ENCODE measurements at places on chromosomes 3 and 15.
A peak's percentile ranks its signal among the peaks of the same experiment; 100 is the strongest.

- no peak for DNase-seq
Observed at GRCh38 chr3:189570916-189571315, 60.3 kb upstream of the TP63 start.

DNA sequence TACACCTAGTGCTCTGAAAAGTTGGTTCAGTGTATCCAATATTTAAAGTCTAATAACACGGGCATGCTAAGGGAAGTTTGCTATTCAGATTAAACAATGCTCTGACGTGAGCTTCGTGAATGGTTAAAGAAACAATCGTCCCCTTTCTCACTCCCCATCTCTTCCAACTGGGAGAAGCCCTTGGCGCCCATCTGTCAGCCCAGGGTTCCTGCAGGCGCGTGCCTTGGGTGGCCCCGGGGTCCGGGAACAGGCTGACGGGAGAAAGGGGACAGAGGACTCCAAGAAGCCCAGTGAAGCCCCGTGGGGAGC lies 413 bp downstream of the SEC22C start:
- no peak for DNase-seq

DNA sequence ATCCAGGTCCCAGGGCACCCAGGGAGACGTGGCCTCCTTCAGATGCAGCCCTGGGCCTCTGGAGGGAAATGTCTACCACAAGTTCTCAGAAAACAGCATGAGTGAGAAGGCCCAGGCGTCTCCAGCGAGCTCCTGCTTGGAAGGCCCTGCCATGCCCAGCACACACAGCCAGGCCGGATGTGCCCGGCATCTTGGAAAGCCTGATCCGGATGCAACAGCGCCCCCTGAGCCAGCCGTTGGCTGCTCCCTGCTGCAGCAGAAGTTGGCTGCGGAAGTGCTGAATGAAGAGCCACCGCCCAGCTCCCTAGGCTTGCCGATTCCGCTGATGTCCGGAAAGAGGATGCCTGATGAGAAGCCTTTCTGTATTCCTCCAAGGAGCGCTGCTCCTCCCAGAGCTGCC lies 856 bp downstream of the NPAP1 start:
- DNase-seq = no peak

DNA sequence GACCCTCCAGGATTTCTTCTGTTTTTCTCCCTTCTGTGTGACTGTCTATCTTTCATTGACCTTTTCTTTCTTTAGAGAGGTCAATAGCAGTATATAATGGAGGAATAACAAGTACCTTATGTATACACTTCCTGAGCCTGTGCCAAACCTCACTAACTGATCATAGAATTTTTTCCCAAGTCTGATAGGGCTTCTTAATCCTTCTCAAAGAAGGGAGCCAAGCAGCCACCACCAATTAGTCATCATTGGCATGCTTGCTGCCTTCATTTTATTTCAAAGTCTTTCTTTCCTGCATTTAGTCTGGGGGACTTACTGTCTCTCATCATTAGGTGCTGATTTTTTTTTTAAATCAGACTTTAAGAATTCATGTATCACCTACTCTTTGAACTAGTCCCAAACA lies 327.0 kb downstream of the FEZF2 start:
- DNase-seq = no peak

DNA sequence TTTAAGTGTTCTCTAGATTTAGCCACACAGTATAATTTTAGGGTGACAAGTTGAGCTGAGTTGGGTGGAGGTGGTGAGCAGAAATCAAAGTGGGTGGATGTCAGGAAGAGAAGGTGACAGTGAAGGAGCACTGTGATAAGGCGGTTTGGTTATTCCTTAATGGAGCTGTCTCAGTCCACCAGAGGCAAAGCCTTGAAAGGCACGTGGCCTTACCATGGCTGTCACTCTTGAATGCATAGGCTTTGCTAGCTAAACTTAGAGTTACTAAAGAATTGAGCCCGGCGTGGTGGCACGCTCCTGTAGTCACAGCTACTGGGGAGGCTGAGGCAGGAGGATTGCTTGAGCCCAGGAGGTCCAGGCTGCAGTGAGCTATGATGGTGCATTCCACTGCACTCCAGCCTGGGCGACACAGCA lies 560 bp upstream of the TTLL13 start:
- no peak for DNase-seq

DNA sequence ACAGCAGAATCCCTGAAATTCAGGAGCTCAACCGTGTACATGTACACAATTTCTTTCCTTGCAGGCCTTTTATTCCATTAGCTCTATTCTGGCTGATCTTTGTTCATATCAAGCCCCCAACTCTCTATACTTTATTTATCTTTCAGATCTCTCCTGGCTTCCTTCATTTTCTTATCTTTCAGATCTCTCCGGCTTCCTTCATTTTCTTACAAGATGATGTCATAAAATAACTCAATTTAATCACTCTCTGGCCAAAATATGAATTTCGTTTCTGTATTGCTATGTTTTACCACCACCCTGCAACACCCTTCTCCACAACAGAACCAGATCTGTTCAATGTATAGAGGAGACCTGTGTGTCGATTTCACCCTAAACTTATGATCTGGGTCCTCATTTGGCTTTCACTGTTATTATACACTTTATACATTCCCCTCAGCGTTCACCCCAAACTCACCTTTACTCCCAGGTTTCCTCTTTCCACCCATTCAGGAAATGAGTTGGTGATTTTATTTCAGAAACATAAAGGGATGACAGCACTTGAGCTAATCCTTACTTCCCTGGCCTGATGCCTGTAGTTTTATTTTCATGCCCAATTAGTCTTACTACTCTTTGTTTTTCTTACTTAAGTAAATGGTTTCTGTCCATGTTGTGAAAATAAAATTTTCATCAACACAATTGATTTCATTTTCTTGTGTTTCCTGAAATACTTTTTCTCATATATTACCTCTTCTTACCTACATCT lies 195.5 kb downstream of the BCHE start:
- DNase-seq = no peak

- no peak for DNase-seq
Observed at GRCh38 chr15:34883042-34883441, 86.5 kb downstream of the AQR start.

DNA sequence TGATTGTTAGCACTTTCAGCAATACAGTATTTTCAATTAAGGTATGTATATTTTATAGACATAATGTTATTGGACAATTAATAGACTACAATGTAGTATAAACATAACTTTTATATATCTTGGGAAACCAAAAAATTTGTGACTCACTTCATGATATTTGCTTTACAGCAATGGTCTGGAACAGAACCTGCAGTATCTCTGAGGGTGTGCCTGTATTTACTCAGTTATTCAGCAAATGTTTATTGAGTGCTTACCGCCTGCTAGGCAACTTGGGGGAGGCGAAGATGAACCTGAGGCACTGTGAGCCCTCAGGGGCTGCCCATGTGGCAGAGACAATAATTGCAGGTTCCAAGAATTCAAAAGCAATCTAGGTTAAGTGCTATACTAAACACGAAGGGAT lies 144.8 kb downstream of the GABRB3 start:
- no peak for DNase-seq

DNA sequence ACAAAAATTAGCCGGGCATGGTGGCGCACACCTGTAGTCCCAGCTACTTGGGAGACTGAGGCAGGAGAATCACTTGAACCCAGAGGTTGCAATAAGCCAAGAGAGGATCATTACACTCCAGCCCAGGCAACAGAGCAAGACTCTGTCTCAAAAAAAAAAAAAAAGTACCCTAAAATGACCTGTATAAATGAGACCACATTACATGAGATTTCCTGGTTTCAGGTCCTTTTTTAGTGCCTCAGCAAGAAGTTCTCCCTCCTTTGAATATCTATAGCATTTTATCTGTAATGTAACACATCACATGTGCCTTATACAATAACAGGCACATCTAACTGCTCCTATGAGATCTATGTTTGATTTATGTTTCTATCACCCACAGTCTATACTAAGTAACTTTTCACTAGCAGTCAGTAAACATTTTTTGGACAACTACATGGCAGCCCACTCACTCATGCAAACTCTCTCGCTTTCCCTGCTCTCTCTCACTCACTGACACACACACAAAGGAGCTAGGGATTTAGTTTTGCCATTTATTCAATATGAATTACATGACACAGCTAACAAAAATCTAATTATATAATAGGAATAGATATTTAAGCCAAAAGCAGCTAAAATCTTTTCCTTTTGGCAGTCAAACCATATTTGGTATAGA lies 34.1 kb downstream of the ADAM10 start:
- DNase-seq = no peak

GRCh38 chr3:197465996-197466549 lies 89.7 kb downstream of the BDH1 start:
- DNase-seq = no peak

- DNase-seq = peak; percentile 63
Observed at GRCh38 chr3:14467814-14468620, 65.6 kb downstream of the SLC6A6 start.

DNA sequence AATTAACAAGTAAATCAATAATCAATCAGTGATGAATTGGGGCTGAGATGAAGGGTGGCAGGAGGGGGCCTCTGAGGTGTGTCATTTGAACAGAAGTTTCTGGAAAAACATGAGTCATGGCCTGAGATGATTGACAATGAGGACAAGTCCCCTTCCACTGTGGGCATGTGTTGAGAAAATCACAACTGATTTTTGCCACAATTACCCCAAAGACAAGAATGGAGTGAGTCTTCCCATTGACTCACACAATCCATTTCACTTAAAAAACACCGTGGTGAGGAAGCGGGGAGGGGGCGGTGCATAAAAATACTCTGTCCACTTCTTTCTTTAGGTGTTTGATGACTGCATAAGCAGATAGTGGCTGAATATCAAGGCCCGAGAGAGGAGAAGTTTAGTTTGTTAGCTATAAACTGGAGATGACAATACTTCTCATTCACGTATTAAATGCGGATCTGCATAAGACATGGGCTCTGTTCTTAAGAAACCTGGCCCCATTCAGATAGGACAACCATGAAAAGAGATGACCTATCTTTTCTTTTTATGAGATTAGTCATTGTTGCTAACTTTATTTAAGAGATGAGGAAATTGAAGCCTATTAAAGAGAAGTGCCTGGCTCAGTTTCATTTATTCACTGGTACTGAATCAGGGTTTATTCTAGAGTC lies 34.7 kb downstream of the SHC4 start:
- DNase-seq = peak; percentile 75

GRCh38 chr15:28903555-28903954 lies 17.8 kb downstream of the APBA2 start:
- no peak for DNase-seq

DNA sequence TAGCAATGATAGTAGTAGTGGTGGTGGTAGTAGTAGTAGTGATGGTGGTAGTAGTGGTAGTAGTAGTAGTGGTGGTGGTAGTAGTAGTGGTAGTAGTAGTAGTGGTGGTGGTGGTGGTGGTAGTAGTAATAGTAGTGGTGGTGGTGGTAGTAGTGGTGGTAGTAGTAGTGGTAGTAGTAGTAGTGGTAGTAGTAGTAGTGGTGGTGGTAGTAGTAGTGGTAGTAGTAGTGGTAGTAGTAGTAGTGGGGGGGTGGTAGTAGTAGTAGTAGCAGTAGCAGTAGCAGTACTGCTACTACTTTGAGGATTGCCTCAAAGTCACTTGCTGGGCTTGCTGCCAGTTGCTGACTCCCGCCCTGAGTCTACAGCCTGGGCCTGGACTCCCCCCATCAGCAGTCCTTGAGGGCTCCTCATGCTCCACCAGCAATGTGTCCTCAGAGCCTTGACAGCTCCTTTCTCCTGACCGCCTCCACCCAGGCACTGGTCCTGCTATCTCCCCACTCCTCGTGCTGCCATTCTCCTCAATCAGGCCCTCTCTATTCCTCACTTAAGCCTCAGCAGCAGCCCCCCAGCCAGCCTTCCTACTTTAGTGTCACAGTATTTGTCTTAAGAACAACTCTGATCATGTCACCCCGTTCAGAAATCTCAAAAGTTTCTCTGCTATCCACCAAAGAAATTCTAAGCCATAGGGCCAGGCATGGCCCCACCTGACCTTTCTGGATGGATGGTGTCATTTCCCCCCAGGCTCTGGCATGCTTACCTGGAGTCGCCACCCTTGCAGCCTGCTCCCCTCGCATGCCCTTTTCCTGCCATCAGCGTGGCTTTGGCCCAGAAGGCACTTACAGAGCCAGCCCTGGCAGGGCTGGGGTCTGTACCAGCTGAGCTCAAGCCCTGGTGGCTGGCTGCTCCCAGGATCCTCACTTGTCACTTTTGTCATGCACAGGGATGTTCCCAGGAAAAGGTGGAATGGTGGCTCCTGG lies 45.6 kb downstream of the DLEC1 start:
- DNase-seq = peak; percentile 28

DNA sequence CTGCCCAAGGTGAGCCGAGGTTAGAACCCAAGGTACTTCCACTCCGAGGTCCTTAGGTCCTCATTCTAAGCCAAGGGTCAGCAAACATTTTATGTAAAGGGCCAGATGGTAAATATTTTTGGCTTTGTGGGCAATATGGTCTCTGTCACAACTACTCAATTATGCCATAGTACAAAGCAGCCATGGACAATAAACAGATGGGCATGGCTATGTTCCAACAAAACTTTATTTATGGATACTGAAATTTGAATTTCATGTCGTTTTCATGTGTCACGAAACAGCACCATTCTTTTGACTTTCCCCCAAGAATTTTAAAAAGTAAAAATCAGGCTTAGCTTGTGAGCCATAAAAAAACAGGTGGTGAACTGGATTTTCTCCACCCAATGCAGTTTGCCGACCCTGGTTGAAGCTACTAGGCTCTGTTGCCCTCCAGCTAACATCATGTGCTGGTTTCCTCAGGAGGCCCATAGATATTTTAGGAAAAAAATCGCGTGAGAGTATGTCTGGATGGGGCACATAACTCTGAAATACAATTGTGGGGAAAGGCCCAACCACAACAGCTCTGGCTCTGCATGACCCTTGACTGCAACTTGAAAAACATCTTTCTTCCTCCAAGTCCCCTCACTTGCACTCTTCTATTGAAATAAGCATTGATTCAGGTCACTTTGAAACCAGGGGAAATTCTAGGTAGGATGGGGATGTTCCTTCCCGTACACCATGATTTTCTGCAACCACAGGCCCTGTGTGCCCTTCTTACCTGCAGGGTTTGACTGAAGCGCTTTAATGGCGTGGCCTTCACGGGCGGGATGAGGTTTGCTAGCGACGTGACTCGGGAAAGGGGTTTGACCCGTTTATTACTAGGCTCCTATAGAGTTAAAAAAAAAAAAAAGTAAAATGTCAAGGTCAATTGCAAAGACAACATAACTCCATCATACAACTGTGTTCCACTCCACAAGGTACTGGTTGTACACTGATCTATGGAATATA lies 28.5 kb downstream of the ARHGEF3 start:
- DNase-seq = no peak

DNA sequence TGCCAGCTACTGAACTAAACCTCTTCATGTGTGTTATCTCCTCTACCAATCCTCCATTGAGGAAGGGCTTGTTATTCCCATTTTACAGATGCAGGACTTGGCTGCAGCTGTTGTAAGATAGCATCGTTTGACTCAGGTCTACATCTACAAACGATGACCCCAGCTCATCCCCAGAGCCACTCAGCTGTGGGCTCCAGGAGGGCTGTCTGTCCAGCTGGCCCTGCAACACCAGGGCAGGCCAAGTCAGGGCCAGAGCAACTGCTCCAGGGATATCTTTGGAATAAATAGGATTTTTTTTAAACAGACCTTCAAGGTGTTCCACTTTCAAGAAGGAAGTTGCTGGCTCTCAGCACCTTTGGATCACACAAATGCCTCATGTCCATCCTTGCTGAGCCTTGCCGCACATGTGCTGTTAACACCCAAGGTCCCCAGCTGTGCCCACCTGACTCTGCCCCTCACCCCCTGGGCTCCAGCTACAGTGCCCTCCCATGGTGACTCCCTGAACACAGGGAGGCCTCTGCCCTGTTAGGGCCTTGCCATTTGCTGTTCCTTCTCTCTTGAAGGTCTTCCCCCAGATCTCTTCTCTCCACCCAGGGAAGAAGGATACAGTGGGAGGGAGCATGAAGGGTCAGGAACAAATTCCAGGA lies 31.0 kb downstream of the ALDH1L1 start:
- peak; percentile 8 for DNase-seq

- DNase-seq = peak; percentile 64
Observed at GRCh38 chr15:27017168-27017809, 46.3 kb downstream of the GABRG3 start.
